ENCODE measurements at places on chromosomes 5 and 9. TPM values are rescaled to one million over a fixed set of nuclear protein-coding genes. Genes with fewer than 3 reads are reported as not detected.

Gene UAP1L1
- total RNA-seq = 10.2 TPM

Gene PCDHGA5
- 0.16 TPM for total RNA-seq

Gene ENHO
- not detected for total RNA-seq

Gene TXNDC8
- total RNA-seq = not detected

Gene CYLC2
- not detected for total RNA-seq

Gene ZNF484
- total RNA-seq = 13.5 TPM

Gene TMEM174
- total RNA-seq = not detected

Gene TNFSF15
- not detected for total RNA-seq

Gene SOX30
- not detected for total RNA-seq

Gene FAM169A
- 16.1 TPM for total RNA-seq

Gene PCDHA5
- not detected for total RNA-seq

Gene MEIKIN
- total RNA-seq = 1.5 TPM

Gene GALNT10
- total RNA-seq = 34.7 TPM

Measured in T-helper 17 cell (primary cell).